ENCODE measurements at places on chromosomes 12 and 14.

- DNase-seq, result no peak
Measured at GRCh38 chr12:2550561-2551411, 244.0 kb upstream of the FKBP4 start.

DNA sequence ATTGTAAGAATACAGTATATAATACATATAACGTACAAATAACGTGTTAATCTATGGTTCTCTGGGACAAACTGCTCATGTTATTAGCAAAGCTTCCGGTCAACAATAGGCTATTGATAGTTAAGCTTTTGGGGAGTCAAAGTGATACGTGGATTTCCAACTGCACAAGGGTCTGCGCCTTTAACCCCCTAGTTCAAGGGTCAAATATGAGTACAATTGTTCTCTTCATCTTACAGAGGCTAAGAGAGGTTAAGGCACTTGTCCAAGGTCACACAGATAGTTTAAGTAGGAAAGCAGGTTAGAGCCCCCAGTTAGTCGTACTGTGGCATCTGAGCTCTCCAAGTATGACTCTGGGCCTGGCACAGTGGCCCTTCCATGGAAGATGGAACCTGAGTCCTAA lies 204.3 kb upstream of the KRR1 start:
- DNase-seq, result no peak

DNA sequence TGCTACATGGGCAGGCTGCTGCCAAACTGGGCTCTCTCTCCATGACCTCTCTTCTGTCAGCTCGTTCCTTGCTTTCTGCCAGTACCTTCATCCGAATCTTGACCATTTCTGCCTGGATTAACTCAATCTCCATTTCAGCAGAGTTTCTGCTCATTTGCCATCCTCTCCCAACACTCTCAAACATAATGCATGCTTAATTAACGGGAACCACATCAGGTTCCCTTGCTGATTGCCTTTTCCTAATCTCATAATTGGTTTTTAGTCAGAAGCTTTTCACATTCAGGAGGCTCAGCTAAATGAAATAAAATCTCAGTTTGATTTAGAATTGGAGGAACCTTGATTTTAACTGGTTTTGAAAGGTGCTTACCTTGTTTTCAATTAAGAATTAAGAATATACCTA lies 127.3 kb downstream of the SLC5A8 start:
- DNase-seq, result no peak

DNA sequence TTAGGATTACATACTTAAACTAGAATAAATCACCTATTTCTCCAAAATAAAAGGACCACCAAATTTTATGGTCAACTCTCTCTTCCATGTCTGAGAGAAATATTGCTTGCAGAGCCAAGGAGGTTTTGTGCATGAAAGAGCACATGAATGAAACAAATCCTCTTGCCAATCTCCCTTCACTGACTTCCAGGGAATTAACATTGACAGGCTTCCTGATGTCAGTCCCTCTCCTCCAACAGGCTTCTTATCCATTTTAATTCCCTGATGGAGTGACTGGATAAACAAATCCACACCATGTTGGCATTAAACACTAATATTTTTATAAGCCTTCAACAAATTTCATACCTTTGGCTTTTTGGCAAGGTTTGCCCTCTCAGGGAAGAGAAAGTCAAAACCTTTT lies 45.3 kb upstream of the CNTN1 start:
- DNase-seq, result no peak

DNA sequence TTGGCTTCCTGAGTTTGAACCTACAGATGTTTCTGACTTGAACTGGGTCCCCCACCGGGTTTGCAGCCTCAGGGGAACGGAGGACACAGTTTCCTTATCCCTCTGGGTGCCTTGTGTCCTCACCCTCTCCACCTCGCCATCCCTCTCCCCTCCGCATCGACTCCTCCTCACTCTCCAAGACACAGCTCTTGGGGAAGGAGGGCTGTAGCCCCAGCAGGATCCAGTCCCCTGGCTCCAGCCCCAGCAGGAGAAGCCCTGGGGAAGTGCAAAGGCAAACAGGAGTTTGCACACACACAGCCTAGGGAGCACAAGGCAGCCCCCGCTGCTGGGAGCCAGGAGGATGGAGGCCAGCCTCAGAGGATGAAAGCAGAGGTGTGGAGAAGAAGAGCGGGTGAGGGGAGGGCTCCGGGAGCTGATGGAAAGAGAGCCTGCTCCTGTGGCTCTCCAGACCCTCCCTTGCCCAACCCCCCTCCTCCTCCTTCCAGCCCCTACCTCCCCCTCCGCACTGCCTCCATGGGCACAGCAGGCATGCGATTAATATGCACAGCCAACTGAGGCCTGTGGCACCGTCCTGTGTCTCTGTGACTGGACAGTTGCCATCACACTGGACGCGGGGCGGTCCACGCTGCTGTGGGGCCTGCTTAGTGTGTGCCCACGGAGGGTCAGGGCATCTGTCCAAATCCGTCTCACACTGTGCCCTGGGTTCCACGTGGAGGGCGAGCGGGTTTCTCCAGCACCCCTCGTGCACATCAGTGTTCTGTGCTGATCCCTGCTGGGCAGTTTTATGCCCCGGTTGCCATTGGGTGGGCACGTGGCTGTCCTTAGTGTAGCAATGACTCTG lies 193.7 kb upstream of the DIO3 start:
- no peak for DNase-seq

DNA sequence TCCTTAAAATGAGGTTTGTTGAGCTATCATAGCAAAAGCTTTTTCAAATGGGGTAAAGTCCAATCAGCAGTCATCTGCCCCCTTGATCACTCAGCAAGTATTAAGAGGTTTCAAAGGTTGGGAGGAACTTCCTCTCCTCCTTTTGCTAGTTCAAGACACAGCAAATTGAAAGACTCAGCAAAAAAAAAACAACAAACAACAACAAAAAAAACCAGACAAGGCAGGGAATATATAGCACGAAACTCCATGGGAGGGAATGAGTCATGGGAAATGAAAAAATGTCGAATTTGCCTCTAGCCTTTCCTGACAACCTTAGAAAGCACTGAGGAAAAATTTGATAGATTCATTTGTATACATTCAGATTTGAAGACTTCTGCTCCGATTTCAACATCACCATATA lies 1.6 kb upstream of the SLC7A8 start:
- no peak for DNase-seq

DNA sequence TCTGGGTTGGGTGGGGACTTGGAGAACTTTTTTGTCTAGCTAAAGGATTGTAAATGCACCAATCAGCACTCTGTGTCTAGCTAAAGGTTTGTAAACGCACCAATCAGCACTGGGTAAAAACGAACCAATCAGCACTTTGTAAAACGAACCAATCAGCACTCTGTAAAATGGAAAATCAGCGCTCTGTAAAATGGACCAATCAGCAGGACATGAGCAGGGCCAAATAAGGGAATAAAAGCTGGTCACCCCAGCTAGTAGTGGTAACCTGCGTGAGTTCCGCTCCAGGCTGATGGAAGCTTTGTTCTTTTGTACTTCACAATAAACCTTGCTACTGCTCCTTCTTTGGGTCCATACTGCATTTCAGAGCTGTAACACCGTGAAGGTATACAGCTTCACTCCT lies 1.7 kb upstream of the ACOT2 start:
- no peak for DNase-seq

GRCh38 chr12:20314328-20314727 lies 54.0 kb upstream of the PDE3A start:
- no peak for DNase-seq

GRCh38 chr14:92931681-92932447 lies 8.9 kb downstream of the CHGA start:
- DNase-seq, result no peak

- DNase-seq, result no peak
Measured at GRCh38 chr14:103657471-103657870, 28.5 kb downstream of the KLC1 start.

DNA sequence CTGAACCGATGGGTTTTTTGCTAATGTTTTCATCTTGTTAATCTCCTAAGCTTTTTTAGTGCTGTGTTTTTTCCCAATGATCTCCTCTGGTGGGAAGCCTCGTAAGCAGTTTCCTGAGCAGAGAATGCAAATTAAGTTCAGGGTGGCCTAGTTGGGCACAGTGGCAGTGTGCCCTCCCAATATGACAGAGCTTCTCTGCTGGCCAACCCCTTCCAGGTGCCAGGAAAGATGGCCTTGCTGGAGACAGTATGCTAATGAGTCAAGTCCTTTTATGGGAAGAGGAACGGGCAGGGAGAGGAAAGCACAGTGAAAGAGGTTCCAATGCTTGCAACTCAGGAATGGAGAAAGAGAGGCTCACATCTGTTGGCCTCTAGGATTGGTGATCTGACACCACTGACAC lies 115.8 kb downstream of the GCH1 start:
- DNase-seq, result no peak

GRCh38 chr12:48084066-48084465 lies 21.8 kb downstream of the SENP1 start:
- no peak for DNase-seq

GRCh38 chr14:102545461-102546265 lies 36.1 kb upstream of the ANKRD9 start:
- no peak for DNase-seq

GRCh38 chr12:14621826-14622225 lies 54.1 kb upstream of the PLBD1 start:
- DNase-seq, result no peak

GRCh38 chr14:97058589-97058988 lies 261.4 kb downstream of the VRK1 start:
- DNase-seq, result no peak

GRCh38 chr14:88007608-88008007 lies 2.7 kb downstream of the GPR65 start:
- DNase-seq, result no peak

All from T-helper 1 cell (primary cell).